Stimulated activated CD4-positive, alpha-beta T cell treated with anti-CD3 and anti-CD28 coated beads, Interleukin-1b, Interleukin-23, amount 100 ng/mL, for 24 hours (primary cell): ENCODE measurements at places on chromosomes 13 and 19.

DNA sequence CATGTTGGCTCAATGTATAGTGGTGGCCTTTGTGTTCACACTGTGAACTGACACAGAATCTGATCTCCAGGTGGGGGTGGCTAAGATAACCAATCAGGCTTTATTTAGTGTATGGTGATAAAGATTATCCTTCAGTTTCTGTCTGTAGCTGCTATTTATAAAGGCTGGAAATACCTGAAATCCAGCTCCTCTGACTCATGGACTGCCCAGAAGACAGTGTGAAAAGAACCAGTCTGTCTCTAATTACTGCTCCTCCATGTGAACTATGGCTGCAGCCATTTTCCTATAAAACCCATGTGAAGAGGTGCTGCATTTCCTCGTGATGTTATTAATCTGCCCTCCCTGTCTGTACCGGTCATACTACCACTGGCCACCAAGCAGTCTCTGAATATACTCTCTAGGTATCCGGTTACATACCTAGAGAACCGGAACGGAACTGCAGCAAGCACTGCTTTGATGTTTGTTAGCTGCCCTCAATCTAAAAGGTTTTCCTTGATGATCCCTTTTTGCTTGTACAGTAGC lies 238.0 kb downstream of the LHFPL6 start:
- no peak for DNase-seq

DNA sequence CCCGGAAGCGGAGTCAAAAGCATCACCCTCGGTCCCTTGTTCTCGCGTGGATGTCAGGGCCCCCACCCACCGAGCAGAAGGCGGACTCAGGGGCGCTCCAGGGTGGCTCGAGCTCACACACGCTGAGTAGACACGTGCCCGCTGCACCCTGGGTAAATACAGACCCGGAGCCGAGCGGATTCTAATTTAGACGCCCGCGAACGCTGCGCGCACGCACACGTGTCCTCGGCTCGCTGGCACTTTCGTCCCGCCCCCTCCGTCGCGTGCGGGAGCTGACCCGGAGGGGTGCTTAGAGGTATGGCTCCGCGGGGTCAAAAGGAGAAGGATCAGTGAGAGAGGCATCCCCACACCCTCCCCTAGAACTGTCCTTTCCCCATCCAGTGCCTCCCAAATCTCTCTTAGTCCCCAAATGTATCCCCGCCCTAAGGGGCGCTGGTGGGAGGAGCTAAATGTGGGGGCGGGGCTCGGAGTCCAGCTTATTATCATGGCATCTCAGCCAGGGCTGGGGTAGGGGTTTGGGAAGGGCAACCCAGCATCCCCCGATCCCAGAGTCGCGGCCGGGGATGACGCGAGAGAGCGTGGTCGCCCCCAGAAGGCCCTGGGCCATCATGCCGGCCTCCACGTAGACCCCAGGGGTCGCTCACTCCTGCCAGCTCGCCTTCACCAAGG lies 451 bp upstream of the ICAM5 start:
- no peak for DNase-seq

GRCh38 chr19:45613926-45614725 lies 12.1 kb upstream of the GPR4 start:
- no peak for DNase-seq

GRCh38 chr13:71590654-71591148 lies 276.3 kb downstream of the DACH1 start:
- no peak for DNase-seq

DNA sequence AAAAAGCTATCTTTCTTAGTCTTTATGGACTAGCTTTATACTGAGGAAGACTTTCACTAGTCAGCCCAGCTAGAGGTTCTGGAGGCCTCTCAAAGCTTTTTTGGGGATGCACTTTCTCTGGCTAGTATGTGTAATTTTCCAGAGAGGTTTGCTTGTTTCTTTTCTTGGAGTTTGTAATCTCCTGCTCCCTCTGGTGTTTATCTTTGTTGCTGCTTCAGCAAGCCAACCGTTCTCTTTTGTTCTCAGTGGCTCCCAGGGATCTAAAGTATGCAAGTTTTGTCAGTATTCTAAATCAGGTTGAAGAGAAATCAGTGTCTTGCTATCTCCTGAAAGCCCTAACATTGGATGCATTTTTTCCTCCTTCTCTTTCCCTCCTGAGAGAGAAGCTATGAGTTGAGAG lies 121.1 kb upstream of the MYO16 start:
- DNase-seq, result no peak

GRCh38 chr13:60931858-60932546 lies 483.6 kb downstream of the PCDH20 start:
- DNase-seq, result no peak

- DNase-seq, result no peak
Measured at GRCh38 chr19:18717601-18718000, 34.1 kb downstream of the CRTC1 start.

DNA sequence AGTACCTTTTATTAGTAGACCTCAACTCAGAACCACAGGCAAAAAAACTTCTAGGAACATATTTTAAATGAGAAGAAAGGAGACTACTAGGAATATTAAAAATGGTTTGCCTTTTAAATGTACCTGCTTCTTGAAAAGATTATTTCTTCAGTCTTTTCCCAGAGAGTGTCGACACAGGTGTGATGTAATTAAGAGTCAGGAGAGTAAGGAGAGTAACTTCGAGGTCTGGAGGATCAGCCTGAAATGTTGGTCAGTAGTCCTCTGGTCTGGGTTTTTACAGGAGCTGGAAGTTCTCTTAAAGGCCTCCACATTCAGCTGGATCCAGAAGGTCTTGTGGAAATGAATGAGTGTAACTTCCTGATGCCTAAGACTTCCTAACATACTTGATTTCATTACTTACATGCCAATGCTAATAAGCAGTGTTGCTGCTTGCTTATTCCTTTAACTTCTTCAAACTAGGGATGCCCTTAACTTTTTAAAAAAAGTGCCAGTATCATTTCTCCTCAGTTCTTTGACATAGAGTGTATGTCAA lies at the start of gene KCTD4:
Gene KCTD4, minus strand, starts transcription at position 345 of the 532 bp plus-strand sequence. CDS start 6,478 bp downstream, outside the sequence.
- no peak for DNase-seq

- no peak for DNase-seq
Measured at GRCh38 chr13:30431269-30431940, 9.1 kb downstream of the UBE2L5 start.

- no peak for DNase-seq
Measured at GRCh38 chr19:48646722-48647216, 782 bp upstream of the CA11 start.

DNA sequence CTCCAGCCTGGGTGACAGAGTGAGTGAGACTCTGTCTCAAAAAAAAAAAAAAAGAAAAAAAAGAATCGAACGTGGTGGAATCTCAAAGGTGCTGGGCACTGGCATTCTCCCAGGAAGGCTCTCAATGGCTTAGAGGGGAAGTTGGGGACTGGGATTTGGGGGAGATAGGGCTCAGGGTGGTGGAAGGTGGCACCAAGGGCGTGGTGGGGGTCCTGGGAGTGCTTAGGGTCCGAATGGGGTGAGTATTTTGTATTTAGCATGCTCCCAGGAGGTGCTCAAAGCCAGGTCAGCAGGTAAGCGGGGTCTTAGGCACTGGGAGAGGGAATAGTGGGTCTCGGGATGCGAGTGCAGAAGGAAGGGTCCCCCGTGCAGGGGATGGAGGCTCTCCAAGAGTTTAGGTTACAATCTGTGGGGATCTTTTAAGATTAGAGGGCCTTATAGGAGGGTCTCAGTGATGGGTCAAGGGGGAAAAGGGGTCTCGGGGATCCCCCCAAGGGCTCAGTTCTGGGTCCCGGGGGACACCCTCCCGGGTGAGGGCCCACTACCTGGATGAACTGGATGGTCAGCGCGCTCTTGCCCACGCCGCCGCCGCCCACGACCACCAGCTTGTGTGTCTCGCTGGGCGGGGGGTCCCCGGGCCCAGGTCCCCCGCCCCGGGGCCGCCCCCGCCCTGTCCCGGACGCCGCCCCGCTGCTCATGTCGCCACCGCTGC lies 386 bp downstream of the RRAS start:
- DNase-seq, result no peak
